ENCODE measurements at places on chromosomes 3 and 15.

DNA sequence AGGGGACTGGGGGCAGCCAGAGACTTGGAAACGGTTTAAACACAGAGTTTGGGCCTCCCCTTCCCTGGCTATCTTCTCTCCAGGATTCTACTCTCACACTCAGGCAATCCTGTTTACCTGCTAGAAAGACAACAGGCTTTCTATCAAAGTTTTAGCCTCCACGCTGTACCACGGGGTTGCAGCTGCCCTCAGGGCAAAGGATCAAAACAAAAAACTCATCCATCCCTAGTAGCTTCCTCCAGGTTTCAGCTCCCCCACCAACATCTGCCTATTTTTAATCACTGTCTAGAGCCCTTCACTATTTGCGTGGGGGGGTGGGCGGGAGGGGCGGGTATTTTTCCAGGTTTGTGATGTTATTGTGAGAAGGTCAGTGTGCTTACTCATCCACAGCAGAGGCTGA, 286.8 kb upstream of the TRIM42 start:
- peak; percentile 69 for DNase-seq

- DNase-seq: no peak
Observed at GRCh38 chr15:58164926-58165325, 26.7 kb downstream of the AQP9 start.

DNA sequence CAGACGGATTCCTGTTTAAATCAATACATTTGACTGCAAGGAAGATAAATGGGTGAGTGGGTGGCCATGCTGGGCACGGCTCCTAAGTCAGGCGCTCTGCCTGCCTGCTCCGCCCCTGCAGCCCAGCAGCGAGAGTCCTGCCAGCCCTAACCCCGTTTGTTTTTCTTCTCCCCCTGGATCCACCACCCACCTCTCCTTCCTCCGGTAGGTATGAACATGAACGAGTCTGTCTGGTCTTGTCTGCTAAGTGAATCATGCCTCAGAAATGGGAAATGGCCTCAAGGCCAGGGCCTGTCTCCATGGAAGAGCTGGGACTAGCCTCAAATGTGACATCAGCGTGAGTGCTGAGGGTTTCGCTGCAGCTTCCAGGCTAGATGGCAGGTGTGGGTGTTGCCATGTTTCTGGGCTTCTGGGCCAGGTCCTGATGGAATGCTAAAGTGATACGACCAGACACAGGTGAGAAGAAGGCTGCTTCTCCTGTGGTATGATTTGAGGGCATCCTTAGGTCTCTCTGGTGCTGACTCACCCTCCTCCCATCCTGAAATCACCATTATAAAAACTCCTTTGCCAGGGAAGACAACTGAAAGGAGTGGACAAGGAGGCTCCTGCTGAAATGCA, 5.6 kb upstream of the FEM1B start:
- no peak for DNase-seq

- DNase-seq: no peak
Observed at GRCh38 chr15:78001656-78002055, 75.9 kb downstream of the TBC1D2B start.

- DNase-seq: no peak
Observed at GRCh38 chr3:134494495-134494894, 8.6 kb downstream of the CEP63 start.

- no peak for DNase-seq
Observed at GRCh38 chr15:66747886-66748707, 46.1 kb downstream of the SMAD6 start.

- DNase-seq: peak; percentile 95
Observed at GRCh38 chr3:139689122-139689521, 11.3 kb upstream of the NMNAT3 start.

GRCh38 chr3:150050510-150050909, 79.8 kb upstream of the PFN2 start:
- DNase-seq: no peak

DNA sequence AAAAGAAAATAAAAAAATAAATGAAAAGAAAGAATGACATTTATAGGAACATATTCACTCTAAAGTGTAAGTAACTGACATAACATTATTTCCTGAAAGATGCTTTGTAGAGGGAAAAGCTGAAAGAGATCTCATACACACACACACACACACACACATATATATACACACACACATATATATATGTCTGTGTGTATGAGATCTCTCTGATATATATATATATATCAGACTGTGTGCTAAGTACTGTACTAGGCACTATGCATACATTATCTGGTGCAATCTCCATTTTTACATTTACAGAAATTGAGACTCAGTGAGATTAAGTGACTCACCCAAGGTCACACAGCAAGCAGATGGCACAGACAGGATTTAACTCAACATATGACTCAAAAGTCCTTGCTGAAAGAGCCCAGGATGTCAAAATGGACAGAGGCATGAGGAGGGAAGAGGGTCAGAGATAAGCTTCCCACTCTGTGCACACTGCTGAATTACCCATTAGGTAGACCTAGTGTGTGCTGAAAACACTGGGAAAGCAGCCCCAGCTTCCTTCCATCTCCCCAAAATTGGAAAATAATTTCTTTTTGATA, 15.0 kb downstream of the BHLHE40 start:
- DNase-seq: no peak

DNA sequence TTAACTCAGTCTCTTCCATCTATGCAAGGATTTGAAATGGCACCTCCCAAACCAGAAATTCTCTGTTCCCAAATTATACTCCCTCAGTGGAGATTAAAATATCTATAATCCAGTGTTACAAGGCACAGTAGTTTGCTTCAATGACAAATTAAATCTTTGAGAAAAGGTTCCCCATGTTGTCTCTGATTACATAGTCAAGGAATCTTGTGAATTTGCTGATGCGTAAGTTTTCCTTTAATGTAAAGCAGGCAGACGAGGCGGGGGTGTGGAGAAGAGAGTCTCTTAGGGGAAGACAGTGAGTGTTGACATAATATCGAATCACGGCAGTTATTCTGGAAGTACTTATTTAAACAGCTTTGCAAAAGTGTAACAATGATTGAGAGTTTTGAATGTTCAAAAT, 236.4 kb upstream of the RARB start:
- no peak for DNase-seq

- DNase-seq: no peak
Observed at GRCh38 chr3:46551615-46552014, 14.5 kb downstream of the LRRC2 start.

- no peak for DNase-seq
Observed at GRCh38 chr15:55789066-55789660, 46.2 kb upstream of the PRTG start.

GRCh38 chr15:58530056-58530590, 98.3 kb downstream of the LIPC start:
- DNase-seq: no peak

- peak; percentile 52 for DNase-seq
Observed at GRCh38 chr3:102510663-102511062, 75.8 kb downstream of the ZPLD1 start.

- no peak for DNase-seq
Observed at GRCh38 chr15:51450001-51450400, 108.5 kb downstream of the GLDN start.

GRCh38 chr3:81339040-81339845, 422.2 kb downstream of the GBE1 start:
- no peak for DNase-seq

GRCh38 chr3:69463531-69463930, 77.6 kb upstream of the FRMD4B start:
- no peak for DNase-seq

GRCh38 chr3:40920041-40920440, 279.3 kb upstream of the CTNNB1 start:
- no peak for DNase-seq

DNA sequence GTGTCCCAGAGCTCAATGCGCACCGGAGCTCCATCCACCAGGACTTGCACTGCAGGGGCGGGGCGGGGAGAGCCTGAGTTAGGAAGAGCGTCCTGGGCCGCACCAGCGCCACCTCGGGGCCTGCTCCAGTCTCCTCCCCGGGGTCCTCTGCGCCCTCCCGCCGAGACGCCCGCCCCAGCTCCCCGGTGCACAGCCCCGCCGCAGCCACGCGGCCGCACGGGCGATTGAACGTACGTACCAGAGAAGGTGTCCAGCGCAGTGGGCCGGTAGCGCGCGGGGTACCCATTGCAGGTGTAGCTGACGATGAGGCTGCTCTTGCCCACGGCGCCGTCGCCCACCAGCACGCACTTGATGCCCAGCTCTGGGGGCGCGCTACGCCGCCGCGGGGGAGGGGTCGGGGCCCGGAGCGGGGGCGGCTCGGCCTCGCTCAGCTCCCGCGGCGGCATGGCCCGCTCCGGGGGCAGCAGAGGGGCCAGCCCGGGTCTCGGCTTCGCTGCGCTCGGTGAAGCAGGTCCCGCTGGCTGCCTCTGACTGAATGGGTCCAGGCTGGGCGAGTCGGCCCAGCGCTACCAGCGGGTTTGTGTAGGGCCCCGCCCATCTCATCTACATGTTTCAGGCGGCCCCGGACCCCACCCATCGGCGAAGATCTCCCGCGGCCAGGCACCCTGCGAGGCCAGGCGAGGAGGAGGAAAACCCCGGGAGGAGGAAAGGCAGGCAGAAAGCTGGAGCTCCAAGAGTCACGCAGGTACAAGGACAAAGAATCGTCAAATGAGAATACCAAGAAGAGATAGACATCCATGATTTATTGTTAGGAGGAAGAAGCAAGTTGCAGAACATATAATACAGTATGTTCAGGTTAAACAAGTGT, at the start of gene RHOV:
TSS of gene RHOV (minus strand) at position 541 of the 868 bp plus-strand sequence. CDS start at position 446, 95 bp downstream.
- peak; percentile 37 for DNase-seq

DNA sequence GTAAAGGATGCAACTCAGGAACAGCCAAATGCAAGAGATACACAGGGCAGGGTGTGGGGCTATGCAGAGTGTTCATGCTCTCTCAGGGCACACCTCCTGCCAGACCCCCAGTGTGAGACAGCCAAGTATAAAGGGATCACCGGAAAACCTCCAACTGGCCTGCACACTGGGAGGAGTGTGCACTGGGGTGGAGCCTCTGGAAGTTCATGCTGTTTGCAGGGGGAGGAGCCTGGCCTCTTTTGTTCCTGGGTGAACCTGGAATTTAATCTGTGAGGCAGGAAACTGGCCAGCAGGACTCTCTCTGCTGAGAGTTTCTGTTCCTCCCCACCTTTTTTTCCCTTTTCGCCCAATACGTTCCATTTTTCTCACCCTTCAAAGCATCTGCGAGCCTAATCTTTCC, 204.1 kb downstream of the WNT5A start:
- DNase-seq: no peak

DNA sequence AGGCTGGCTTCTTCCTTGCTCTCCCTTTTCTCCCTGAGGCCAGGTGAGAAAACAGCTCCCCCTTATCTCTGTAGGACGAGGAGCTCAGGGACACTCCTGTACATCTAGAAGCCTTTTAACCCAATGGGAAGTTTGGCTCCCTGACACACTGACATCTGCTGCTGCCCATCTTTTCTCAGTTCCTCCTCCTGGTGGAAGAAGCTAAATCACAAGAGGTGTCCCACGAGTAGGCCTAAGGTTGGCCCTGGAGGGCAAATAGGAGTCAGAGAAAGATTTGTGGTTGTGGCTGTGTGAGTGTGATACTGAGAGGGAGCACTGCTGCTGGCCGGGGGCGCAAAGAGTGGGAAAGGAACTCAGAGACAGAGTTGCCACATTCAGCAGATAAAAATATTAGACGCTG, 49.5 kb downstream of the ARHGAP31 start:
- no peak for DNase-seq

DNA sequence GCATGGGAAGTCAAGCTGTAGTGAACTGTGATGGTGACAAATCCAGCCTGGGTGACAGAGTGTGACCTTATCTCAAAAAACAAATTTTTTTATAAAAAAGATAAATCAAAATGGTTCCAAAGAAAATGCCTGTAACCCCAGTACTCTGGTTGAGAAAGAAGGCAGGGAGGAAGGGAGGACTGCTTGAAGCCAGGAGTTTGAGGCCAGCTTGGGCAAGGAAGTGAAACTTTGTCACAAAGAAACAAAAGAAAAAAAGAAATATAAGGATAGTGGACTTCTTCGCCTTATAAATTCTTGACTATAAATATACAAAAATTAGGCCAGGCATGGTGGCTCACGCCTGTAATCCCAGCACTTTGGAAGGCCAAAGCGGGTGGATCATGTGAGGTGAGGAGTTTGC, 34.1 kb downstream of the SMARCC1 start:
- DNase-seq: no peak

GRCh38 chr15:80849308-80849707, 70.1 kb downstream of the CEMIP start:
- DNase-seq: no peak
